ENCODE measurements at places on chromosomes 2 and 18.
A peak's percentile ranks its signal among the peaks of the same experiment; 100 is the strongest.

- DNase-seq, result peak; percentile 23
Observed at GRCh38 chr2:48601349-48601748, 16.3 kb upstream of the GTF2A1L start.

DNA sequence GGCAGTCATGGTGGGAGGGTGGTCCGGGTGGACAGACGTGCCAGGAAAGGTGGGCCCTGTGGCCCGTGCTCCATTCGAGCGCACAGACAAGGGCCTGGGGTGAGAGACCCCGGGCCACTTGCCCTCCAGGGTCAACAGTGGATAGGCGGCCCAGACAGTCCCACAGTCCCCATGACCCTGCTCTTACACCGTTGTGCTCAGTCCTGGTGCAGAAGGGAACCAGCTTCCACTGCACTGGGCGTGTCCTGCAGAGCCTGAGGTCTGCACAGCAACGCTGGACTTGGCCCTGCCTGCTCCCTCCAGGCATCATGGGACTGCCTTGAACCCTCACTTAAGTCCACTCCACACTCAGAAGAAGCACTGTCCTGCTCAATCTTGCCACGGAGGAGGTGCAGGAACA is 52.0 kb downstream of the PXDN start:
- DNase-seq, result no peak

GRCh38 chr2:40213071-40213470 is 238.8 kb downstream of the SLC8A1 start:
- DNase-seq, result no peak

GRCh38 chr2:168336786-168337388 is 89.5 kb upstream of the STK39 start:
- DNase-seq, result no peak

- DNase-seq, result no peak
Observed at GRCh38 chr18:35050705-35051195, 9.5 kb downstream of the MAPRE2 start.

- no peak for DNase-seq
Observed at GRCh38 chr2:160492401-160493226, 993 bp downstream of the RBMS1 start.

DNA sequence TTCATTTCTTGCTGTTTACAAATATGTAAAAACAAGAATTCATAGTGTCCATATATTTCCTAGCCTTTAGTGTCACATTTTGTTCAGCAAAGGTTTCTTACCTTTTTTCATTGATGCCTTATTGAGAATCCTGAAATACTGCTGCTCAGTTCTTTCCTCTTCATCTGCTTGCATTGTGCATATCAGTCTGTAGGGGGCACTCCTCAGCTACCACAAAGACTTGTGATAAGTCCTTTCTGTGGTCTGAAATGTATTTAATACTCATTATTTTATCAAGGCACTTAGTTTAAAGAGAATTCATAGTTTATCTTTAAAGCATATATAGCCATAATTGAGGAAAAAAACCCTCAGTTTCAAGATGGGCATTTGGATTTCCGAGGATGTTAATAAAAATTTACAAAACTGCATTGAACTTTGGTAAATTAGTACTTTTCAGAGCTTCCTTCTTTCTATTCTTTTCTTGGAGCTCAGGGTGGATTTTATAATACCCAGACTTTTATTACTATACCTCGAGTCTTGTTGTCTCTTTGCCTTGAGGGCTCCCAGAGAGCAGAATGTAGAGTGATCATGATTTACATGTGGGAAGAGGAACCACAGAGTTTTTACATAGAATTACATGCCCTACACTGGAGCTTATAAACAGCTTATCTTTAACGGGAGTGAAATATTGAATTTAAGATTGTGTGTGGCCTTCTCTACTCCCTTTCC is 570.1 kb downstream of the PLCL1 start:
- peak; percentile 8 for DNase-seq

GRCh38 chr2:197191177-197191939 is 119.2 kb downstream of the ANKRD44 start:
- no peak for DNase-seq

- DNase-seq, result no peak
Observed at GRCh38 chr2:230700447-230700846, 12.2 kb upstream of the CAB39 start.

DNA sequence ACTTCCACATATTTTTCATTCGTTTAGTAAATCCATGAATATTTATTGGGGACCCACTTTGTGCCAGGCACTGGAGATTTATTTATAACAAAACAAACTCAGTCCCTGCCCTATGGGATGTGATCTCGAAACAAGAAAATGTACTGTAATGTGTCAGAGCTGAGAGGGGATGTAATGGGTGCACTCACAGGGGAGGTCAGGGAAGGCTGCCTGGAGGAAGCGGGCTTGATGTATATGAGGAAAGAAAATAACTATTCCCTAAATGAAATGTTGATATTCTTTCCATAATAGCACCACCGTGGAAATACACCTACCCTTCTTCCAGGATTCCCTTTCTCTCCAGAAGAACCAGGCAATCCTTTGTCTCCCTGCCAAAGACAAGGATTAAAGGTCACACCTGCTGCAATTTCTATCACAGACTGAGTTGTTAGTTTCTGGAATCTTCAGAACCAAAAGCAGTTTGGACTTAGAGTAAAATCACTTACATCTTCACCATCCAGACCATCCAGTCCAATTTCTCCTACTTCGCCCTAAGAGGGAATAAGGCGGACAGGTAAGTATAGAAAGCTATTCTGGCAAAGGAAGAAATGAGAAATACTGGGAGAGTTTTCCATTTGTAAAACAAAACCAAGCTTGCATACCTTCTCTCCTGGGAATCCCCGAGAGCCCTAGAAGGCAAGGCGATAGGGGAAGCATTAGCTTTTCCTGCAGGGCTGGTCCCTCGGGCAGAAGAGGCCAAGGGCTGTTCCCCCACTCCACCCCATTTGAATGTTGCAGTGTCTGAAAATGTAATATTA is 55.0 kb downstream of the COL6A3 start:
- no peak for DNase-seq

DNA sequence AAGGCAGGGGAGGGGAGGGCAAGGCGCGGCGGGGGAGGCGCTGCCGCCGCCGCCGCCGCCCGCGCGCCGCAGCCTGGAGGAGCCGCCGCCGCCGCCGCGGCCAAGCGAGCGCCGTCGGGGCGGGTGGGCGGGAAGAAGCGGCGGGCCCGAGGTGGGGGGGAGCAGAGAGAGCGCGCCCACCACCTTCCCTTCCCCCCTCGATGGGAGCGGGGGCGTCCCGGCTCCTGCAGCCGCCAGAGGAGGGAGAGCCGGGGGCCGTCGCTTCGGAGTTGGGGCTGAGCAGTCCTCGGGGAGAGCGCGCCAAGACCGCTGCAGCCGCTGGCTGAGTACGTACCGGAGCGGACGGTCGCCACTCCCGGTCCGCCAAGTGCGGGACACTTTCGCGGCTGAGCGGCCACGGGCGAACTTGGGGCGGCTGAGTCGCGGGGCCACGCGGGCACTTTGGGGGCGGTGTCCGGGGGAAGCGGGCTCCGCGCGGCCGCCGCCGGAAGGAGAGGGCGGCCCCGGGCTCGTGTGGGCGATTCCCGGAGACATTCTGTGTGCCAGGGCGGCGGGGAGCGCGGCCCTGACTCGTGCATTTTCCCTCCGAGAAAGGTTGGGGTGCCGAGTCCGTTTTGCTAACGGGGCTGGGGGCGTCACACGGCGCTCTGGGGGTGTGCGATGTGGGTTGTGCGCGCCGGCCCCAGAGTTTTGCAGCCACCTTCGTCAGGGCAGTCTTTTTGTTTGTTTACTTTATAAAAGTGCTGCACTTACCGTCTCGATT is at the start of gene NAB1:
TSS of gene NAB1 (plus strand) at position 49 of the 763 bp plus-strand sequence. CDS start 10,094 bp downstream, outside the sequence.
- DNase-seq, result no peak

- no peak for DNase-seq
Observed at GRCh38 chr2:198628596-198628995, 824.2 kb downstream of the PLCL1 start.

- no peak for DNase-seq
Observed at GRCh38 chr2:19894134-19894792, 7.5 kb downstream of the TTC32 start.

- no peak for DNase-seq
Observed at GRCh38 chr2:101986804-101987740, 4.7 kb upstream of the IL1R2 start.

DNA sequence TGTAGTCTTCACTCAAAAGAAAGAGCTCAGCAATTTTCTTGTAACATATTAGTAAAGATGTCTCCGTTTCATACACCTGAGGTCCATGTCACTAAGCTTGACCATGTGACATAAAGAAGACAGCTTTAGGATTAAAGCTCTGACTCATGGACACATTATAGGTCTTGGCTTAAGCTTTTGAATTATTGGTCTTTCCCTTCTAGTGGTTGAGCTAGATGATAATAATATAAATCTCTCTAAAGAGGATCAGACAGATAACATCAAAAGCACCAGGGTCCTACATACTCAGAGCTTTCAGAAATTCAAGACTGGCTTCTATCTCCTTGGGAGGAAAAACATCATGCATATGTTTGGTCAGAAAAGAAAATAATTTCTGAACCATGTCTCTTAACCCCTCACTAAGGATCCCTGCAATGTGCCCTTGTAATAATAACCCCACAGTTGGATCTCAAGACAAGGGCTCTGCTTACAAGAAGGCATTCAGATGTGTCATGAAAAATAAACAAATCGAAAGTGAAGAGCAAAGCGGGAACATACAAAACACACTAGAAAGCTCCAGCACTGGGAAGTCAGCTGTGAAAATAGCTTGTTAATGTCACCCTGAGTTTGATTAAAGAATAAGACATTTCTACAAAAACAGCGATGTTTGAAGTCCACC is 174.5 kb downstream of the PID1 start:
- DNase-seq, result no peak

DNA sequence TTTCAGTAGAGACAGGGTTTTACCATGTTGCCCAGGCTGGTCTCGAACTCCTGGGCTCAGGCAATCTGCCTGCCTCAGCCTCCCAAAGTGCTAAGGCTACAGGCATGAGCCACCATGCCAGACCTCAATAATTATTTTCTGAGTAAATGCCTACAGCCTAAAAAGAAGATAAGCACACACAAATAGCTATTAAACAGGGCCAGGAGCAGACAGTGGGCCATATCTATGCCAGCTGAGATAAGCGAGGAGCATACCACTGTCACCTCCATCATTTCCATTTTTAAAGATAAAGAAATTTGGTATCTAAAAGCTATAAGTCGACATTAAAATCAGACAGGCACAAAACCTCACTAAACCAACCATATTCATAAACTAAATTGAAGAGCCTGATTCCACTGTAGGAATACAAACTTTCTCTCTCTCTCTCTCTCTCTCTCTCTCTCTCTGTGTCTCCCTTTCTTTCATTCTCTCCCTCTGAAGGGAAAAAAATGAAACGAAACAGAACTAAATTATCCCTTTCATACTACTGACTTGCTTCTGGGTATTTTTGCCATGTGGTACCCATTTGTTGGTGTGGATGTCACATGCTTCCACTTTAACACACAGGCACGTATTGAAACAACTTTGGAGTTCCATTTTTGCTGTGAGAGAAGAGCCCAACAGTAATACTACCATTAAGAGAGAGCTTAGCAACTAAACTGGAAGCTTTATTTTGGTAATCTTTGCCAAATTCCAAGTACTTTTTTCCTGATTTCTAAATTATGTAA is 51.0 kb downstream of the FARSB start:
- DNase-seq, result no peak

DNA sequence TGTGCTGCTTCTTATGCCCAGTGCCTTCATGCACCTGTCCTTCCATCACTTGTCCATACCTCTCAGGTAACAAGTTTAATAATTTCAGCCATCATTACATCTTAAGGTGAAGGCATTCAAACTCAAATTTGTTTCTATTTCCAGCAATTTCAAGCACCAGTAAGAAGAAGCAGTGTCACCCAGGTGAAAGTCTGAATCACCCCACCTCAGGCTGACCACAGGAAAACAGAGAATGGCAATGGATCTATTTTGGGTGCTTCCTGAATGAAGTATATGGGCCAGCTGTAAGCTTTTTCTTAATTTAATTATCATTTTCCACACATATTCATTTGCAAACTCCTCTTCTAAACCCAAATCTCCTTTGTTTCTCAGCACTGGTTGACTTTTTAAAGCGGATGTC is 372.7 kb upstream of the SOX11 start:
- DNase-seq, result no peak

DNA sequence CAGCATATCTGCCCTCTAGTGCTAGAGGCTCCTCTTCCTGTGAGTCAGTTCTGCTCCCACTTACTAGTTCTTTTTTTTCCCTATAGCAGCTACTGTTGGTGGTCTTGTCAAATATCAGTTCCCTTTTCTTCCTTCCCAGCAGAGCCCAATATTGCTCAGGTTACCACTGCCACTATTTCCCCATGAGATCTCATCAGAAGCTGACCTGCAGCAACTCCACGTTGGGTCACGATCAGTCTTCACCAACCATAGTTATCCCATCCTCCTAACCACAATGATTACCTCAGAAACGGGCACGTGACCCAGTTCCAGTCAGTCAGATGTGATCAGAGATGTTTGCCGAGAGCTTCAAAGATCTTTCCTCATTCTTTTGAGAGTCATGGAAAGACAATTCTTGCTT is 59.7 kb upstream of the CAPN13 start:
- DNase-seq, result no peak

DNA sequence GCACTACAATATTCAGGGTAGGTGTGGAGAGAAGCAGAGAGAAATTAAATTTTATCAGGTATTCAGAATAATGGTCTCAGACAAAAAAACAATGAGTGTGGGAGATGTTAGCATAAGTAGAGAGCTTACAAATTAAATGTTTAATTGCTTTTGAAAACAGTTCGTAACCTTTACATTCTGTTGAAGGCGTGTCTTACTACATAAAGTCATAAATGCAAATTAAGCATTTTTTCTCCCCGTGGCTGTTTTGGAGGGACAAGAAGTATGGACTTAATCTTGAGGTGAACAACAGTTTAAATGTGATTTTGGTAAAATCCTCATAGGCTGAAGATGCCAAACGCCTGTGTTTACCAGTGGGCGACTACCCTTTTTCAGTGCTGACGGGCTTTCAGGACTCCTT is 55.8 kb downstream of the OXER1 start:
- no peak for DNase-seq

DNA sequence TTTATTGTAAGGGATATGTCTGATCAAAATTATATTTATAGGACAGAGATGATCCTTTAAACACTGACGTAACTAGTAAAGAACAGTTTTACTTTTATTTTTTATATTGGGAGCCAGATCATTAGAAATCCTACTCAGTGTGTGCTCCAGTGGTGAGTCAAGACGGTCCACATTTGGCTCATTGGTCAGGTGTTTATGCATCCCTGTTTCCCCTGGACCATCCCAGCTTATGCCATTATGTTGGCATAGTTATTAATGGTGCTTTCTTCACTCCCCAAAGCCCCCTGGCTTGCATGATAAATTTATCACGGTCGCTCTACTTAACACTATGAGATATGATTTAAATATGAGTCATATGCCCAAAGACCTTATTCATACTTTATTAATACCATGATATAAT is 293.4 kb downstream of the XIRP2 start:
- DNase-seq, result no peak

Measured in NCI-H524 treated with DMSO at 0.1 percent for 48 hours (cell line).